ENCODE measurements at places on chromosomes 12 and 14.

DNA sequence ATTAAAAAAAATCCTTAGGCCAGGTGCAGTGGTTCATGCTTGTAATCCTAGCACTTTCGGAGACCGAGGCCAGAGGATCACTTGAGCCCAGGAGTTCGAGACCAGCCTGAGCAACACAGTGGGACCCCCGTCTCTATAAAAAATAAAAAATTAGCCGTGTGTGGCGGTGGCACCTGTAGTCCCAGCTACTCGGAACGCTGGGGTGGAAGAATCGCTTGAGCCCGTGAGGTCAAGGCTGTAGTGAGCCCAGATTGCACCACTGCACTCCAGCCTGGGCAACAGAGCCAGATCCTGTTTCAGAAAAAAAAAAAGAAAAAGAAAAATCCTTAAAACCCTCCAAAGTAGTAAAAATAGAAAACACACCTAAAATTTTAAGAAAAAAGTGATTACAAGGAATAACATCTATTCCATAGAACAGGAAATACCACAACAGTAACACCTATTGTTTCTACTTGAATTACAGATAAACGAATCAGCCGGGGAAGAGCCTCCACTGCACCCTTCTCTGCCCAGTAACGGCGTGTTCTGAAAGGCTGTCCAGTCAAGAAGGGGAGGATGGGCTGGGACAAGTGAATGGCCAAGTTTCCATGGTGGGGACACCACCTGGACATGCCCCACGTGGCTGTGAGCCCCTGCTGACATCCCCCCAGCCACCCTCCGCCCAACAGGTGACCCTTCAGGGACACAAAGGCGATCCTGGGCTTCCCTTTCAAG, 17.8 kb downstream of the POLE start:
- DNase-seq = no peak

DNA sequence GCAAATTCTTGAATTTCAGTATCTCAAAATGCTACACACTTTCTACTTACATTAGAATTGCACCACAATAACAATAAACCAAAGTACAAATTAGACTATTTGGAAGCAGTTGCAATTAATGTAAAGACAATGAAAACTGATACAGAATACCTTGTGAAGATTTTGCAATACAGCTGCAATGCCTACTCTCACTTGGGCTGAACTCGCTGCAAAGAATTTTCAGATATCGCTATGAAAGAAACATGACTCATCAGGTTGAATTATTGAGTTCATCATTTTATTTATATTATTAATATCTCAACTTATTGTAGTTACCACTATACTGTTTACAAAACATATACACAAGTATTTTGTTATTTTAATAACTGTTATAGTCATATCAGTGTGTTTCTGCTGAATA, 108.0 kb upstream of the TMTC2 start:
- no peak for DNase-seq

DNA sequence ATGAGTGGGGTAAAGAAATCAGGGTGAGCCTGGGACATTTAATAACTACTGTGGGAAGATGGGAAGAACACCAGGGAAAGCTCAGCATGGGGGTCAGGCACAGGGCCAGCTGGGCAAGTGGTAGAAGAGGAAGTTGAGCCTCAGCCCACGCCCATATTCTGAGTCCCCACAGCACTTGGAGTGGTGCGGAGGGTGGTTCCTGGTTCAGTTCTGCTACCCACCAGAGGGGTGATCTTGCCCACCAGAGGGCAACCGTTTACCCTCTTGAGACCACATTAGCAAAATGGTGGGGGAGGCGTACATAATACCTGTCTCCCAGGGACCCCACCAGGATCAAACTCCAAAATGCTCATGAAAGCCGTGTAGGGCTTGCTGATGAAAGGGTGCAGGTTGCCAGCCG, 16.8 kb upstream of the ANKRD33 start:
- DNase-seq = no peak

- no peak for DNase-seq
Observed at GRCh38 chr14:51041883-51042282, 53.0 kb downstream of the TRIM9 start.

DNA sequence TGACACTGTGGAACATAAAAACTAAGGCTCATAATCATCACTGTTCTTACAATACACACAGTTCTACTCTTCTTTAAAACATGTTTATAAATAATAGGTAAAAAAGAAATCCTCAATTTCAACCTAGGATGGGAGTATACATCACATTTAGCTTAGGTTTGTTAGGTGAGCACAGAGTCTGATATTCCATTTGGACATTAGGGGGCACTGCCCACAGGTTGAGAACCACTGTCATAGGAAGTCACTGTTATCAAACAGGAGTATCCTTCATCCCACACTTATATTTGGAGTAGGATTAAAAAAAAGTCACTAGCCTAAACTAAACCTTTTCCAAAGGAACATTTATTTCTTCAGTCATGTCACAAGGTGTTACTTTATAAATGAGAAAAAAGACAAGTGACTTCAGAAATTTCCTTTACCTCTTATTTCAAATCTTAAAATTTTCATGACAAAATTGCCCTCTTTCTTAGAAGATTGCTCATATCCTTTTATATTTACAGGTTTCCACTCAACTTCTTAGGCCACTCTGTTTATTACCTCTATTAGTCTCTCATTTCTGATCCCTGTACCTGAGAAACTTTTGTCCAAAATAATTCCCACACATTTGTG, 240.6 kb downstream of the CPNE8 start:
- no peak for DNase-seq

DNA sequence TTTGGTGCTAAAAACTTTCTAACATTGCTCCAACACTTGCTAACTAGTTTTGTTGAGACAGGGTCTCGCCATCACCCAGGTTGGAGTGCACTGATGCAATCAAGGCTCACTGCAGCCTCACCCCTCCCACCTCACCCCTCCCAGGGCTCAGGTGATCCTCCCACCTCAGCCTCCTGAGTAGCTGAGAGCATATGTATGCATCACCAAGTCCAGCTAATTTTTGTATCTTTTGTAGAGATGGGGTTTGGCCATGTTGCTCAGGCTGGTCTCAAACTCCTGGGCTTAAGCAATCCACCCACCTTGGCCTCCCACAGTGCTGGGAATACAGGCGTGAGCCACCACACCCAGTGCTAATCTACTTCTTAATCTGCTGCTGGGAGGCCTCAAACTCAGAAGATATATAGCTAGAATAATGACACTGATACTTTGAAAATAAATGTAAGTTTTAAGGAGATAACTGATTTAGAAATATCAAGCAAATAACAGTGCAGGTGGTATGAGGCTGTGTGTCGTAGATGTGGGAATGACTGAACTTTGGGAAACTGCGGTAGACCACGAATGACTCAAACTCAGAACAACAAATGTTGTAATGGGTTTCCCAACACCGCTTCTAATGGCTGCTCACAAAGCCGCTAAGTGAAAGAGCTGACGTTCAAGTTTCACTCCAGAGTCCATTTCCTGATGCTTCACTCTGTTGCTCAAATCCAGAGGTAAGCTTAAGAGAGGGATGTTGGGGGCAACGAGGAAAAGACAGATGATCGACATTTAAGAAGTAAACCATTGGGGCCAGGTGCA, 10.0 kb downstream of the TMCC3 start:
- DNase-seq = no peak

DNA sequence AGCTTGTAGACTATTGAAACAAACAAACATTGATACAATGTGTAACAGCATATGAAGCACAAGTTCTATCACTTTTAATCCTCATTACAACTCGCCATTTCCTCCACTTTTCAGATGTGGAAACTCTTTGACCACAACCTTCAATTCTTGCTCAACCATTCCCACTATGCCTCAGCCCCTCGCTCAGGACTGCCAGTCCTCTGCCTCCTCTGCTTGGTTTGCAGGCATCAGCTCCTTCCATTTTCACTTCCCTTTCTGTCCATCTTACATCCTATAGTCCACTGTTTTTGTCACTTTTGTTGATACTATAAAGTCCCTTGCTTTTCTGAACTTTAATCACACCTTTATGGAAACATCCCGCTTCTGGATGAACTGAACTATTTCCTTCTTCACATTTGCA, 28.2 kb upstream of the CD27 start:
- DNase-seq = no peak

DNA sequence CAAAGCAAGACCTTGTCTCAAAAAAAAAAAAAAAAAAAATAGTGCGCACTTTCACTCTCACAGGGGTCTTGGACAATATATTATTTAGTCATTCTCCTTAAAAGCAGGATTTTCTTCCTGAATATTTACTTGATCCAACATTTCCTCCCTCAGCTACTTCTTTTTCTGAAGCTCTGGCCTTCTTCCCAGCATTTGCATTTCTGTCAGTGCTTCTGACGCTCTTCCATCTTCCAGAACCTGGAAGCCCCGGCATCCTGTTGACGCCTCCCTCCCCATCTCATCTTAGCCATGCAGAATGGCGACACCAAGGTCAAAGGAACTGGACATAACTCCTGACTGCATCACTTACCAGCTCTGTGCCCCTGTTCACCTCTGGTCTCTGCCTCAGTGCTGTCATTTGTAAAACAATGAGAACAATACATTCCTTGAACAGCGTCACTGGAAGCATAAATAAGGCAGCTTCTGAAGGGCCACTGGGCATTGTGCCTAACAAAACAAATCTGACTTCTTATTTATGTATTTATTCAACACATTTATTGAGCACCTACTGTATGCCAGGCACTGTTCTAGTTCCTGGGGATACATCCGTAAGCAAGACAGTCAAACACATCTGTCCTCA, 90.9 kb upstream of the MDM1 start:
- DNase-seq = no peak

DNA sequence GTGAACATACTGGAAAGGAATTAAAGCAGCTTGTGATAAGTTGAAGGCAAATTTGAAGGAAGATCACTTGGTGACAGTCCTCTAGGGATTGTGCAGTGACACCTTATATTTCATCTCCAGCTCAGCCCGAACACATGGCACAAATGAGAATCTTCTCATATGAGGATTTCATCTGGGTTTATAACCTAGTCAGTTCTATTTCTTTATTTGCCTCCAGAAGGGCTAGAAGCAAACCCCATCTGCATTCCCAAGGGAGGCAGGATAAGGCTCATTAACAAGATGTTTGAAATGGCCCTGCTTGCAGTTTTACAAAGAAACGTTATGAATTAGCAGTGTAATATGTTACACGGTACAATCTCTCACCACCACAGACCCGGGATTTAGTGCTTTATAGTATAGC, 90.7 kb upstream of the KRR1 start:
- DNase-seq = no peak

GRCh38 chr14:66092206-66092605, 394.0 kb upstream of the CCDC196 start:
- no peak for DNase-seq

DNA sequence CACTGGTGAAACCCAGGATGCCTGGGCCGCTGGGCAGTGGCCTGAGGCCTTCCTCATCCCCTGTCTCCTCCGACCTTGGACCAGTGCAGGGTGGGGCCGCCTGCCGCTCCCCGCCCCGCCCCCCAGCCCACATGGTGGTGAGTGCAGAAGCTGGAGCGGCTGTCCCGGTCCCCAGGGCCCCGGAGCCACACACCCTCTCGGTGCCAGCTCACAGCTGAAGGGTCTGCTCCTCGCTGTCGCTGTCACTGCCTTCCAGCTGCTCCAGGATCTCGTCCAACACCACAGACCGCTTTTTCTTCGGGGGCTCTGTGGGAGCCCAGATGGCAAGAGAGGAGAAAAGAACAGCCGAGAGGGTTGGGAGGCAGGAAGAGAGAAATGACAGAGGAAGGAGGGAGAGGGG, 143.1 kb downstream of the RBM19 start:
- no peak for DNase-seq

- DNase-seq = no peak
Observed at GRCh38 chr12:40248585-40249297, 23.9 kb downstream of the LRRK2 start.

DNA sequence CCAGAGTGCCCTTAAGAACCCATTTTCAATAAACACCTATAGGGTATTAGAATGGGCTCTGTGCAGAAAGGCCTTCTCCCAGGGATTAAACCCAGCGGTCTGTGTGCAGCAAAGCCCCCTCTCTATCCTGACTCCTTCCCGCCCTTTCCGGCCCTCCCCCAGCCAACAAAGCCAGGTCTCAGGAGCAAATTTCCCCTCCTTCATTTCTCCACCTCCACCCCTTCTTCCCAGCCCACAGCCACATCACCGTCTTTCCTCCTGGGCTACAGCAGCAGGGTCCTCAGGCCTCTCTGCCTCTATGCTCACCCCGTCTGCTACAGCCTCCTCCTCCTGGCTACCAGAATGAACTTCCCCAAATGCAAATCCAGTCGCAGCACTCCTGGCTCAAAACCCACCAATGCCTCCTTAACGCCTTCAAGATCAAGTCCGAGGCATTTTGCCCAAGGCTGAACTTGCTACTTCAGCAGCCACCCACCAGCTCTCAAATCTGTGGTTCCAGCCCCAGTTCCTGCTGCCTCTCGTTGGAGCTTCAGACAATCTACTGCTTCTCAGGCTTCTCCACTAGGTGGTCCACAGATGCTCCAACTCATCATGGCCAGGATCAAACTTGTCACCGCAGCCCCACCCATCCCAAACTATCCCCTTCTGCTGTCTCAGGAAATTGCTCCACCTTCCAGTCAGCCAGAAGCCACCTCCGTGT, 134.8 kb downstream of the BCL11B start:
- no peak for DNase-seq

- no peak for DNase-seq
Observed at GRCh38 chr12:113561068-113561780, 89.6 kb upstream of the LHX5 start.

- no peak for DNase-seq
Observed at GRCh38 chr14:103576371-103577024, 13.7 kb downstream of the COA8 start.

- DNase-seq = no peak
Observed at GRCh38 chr14:31781578-31781977, 220.4 kb downstream of the NUBPL start.

- no peak for DNase-seq
Observed at GRCh38 chr12:106743270-106743988, 31.1 kb upstream of the RIC8B start.

DNA sequence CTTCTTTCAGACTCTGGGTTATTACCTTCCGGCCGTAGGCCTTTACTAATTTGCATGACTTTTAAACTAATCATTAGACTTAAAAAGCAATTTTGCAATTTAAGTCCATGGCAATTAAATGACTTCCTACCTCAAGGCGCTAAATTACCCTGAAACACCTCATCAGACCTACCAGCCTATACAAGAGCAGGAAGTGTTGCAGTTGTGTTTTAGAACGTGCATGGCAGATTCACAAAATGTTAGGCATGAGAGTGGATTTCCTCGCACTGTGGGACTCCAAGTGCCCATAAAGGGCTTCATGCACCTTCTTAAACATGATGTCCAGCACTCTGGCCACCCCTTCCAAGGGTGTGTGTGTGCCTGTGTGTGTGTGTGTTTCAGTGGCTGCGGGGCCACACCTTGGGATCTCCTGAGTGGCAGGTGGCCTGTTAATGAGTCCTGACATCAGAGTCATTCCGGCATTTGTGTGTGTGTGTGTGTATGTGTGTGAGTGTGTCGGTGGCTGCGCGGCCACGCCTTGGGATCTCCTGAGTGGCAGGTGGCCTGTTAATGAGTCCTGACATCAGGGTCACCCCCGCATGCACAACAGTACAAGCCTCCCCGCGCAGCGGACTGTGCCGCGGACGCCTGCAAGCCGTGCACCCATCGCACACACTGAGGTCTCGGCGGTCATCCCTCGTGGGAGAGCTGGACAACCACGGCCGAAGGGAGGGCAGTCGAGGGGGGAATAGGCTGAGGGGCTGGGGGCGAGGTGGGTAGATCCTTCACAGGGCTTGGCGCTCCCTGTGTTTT, 900 bp downstream of the C2CD5 start:
- DNase-seq = no peak
